Left cardiac atrium (tissue), 4 donors: ENCODE measurements at places on chromosomes 2 and 18.

- DNase-seq, result no peak
These were observed 136.2 kb downstream of the LAMA3 start for GRCh38 chr18:23825496-23825895.

GRCh38 chr2:209900638-209901037 is 101.8 kb upstream of the RPE start:
- DNase-seq, result no peak

DNA sequence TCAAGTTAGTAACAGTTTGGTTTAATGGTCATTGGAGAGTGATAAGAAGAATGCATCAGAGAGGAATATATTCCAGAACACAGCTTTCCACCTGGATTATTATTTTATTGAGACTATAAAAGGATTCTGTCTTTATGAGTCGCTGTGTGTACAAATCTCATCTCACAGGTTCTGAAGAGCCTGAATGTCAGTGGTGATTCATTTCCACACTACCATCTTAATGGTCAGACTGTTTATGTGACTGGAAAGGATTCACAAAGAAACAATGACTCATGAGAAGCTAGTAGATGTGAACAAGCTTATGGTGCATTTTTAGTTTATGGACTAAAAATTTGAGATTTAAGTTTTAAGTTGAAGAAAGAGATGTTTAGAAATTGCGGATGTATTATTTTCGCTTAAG is 685.4 kb upstream of the NRXN1 start:
- DNase-seq, result no peak

DNA sequence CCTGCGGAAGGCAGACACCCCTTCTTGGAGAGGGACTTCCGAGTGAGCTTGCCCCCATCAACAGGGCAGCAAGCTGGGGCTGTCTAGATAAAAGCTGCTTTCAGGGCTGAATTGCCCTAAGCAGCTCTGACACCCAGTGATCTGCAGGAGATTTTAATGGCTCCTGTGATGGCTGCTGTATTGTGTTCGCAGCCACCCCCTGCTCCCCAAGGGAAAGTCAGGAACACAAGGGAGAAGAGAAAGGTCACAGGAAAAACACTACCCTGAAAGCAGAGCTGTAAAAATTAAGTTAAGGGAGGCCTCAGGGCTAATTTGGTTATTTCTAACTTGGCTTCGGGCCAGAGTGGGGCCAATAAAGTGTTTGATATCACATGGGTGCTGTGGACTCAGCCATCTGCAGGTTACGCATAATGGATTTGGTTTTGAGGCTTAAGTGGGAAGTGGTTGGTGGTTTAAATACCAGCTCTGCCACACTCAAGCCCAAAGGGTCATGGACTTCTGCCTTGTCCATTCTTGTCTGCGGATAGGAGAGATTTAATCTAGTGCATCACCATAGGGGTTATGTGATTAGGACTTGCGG is 147.6 kb downstream of the CLIP4 start:
- no peak for DNase-seq

DNA sequence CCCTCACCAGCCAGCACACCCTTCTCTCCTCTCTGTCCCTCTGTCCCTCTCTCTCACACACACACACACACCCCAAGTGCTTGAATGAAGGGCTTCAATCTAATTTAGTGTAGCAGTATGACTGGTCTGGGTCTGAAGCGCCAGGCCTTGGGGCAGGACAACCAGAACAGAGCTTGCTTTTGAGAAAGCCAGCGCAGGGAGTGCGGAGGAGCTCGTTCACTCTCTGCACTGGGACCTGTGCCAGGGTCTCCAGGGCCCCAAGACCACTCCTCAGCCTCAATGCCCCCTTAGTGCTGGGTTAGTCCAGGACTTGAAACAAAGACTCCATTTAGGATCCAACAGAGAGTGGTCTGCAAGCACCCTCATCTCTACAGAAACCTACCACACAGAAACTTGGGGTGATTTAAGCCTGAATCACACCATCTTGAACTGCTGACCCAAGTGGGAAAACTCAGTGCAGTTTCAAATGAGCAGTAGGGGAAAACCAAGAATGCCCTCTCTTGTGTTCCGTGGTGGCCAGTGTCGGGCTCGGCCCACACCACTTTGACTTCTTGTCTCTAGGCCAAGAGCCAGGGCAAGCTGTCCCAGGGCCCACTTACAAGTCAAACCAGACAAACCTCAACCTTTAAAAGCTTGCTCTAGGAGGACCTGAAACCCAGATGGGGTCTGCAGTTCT is 66.6 kb upstream of the WIPF1 start:
- no peak for DNase-seq

GRCh38 chr2:75367401-75367800 is 168.1 kb upstream of the TACR1 start:
- DNase-seq, result no peak

- DNase-seq, result no peak
These were observed 29.8 kb upstream of the TMEM214 start for GRCh38 chr2:27003007-27003406.

DNA sequence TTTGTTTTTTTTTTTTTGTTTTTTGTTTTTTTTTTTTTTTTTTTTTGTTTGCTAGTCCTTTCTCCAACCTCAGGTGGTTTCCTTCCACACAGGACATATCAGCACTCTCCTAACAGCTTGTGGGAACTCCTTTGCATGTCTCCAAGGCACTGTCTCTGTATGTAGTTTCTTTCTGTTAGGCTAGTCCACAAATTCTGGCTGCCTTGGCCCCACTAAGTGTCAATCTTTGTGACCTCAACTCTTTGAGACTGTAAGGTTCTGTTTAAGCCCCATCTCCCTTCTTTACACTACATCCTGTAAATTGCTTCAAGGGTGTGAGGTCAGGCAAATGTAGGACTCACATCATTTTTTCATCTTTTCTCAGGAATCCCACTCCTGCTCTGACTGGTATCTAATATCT is 85.1 kb downstream of the NCOA1 start:
- no peak for DNase-seq

DNA sequence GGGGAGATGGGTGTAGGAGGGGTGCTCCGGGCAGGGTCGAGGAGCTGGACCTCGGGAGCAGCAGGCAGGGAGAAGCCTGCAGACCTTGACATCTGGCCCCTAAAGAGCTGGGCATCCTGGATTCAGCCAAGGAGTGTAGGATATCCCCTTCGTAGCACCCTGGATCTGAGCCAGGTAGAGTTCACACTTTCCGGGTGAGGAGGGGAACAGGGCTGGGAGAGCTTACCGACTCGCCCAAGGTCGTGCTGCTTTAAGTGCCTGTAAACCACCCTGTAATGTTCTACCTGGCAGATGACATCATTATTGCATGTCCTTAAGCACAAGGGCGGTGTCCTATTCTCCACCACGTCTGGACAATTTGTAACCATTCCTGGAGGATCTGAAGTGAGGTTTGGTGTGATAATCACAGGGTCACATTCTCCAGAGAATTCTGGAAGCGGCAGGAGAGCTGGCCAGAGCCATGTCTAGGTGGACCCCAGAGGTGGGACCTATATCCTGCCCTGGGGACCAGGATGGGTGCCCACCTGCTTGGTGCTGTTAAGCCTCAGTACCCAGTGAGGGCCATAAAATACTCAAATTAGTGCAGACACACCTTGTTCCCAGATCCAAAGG is 14.6 kb downstream of the ITM2C start:
- no peak for DNase-seq

DNA sequence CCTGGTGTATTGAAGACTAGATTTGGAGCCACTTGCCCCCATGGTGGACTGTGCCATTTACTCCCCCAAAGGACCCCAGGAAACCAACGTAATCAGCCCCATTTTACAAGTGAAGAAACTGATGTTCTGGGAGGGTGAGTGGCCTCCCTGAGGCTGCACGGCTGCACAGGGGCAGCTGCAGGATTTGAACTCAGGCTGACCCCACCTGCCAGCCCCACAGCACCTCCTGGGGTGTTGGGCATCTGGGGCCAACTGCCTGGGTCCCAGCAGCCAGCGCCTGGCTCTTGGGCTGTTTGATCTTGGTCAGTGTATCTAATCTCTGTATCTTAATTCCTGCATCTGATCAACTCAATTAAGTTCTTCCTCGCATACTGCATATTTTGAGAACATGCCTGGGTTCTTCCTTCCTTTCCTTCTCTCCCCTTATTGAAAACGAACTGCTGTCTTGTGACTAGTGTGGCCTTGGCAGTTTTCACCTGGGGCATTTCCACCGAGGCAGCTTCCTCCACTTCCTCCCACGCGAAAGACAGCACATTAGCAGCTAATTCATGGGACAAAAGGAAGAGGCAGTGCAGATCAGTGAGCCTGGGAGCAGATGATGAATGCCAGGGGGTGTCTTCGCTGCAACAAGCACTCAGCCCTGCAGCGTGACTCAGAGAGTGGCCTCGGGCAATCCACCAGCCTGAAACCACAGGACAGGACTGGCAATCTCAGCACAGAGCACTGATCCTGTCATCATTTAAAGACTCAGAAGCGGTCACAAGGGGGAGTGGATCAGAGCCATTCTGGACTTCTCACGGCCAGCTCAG is 184.1 kb upstream of the RAB12 start:
- DNase-seq, result no peak

GRCh38 chr2:109336296-109336695 is 207.3 kb downstream of the SH3RF3 start:
- no peak for DNase-seq

DNA sequence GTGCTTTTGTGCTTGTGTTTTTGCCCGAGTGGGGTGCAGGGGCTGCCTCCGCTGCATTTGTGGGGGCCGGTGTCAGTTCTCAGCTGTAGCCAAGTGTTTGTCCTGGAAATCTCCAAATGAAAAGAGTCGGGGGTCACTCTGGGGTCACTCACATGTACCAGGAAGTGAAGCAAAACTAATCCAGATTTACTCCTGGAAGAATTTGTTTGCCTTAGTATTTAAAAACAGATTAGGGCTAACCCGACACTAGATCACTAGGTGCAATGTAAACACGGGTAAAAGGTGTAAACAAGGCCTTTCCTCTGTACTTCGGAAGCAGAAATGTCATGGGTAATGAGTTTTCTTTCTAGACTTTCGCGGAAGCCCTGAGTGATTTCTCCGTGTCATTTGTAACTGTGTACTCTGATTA is 50.3 kb downstream of the GBX2 start:
- no peak for DNase-seq
